Caki2 (cell line): ENCODE measurements at places on chromosomes 7 and 10. TPM values are rescaled to one million over a fixed set of nuclear protein-coding genes. Genes with fewer than 3 reads are reported as not detected.

Gene NEURL1
- total RNA-seq = not detected in 2 replicates

Gene PODXL
- total RNA-seq = 0.61 and 3.6 TPM in 2 replicates

Gene LRRC27
- total RNA-seq = 12.7 and 13.6 TPM in 2 replicates

Gene OR13A1
- total RNA-seq = not detected in 2 replicates

Gene FGF8
- total RNA-seq = not detected in 2 replicates

Gene CPN1
- not detected in 2 replicates for total RNA-seq

Gene CNTNAP2
- not detected in 2 replicates for total RNA-seq

Gene CYP3A7
- total RNA-seq = not detected in 2 replicates

Gene SCART1
- total RNA-seq = 0.27 TPM in 1 of 2 replicates, not detected in the other

Gene ANXA8
- total RNA-seq = 0.68 and 0.72 TPM in 2 replicates

Gene PTPRN2
- 0.78 and 0.88 TPM in 2 replicates for total RNA-seq

Gene ABCA13
- total RNA-seq = 2.8 and 6.3 TPM in 2 replicates

Gene CCL26
- not detected in 2 replicates for total RNA-seq

Gene HOGA1
- total RNA-seq = 70.8 and 91.3 TPM in 2 replicates

Gene AGAP3
- 32.6 and 33.8 TPM in 2 replicates for total RNA-seq

Gene CYP2C8
- total RNA-seq = 0.24 TPM in 1 of 2 replicates, not detected in the other

Gene SFTPA1
- not detected in 2 replicates for total RNA-seq

Gene CHST12
- total RNA-seq = 5.1 and 12.7 TPM in 2 replicates

Gene IDI1
- 105 and 123 TPM in 2 replicates for total RNA-seq
